ENCODE measurements at places on chromosomes 3 and 15.
A peak's percentile ranks its signal among the peaks of the same experiment; 100 is the strongest.

DNA sequence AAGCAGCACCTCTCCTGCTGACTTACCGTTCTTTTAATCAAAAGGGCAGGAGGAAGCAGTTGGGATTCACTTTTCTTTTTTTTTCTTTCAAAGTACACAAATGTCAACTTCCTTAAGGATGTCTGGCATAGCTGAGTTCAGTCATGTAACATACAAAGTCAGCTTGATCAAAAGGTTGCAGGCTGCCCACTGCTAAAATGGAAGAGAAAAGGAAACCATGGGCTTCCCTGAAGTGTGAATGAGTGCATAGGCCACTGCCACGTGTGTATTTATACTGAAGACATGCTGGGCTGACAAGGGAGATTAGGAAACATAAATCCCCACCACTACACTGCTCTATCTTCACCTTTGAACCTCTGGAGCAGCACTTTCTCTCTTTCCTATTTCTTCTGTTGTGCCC, 312.5 kb downstream of the TIGIT start:
- no peak for DNase-seq

GRCh38 chr15:89704411-89704810, 13.8 kb downstream of the WDR93 start:
- DNase-seq, result no peak

- no peak for DNase-seq
These were observed 26.4 kb downstream of the RBM6 start for GRCh38 chr3:49966233-49966942.

DNA sequence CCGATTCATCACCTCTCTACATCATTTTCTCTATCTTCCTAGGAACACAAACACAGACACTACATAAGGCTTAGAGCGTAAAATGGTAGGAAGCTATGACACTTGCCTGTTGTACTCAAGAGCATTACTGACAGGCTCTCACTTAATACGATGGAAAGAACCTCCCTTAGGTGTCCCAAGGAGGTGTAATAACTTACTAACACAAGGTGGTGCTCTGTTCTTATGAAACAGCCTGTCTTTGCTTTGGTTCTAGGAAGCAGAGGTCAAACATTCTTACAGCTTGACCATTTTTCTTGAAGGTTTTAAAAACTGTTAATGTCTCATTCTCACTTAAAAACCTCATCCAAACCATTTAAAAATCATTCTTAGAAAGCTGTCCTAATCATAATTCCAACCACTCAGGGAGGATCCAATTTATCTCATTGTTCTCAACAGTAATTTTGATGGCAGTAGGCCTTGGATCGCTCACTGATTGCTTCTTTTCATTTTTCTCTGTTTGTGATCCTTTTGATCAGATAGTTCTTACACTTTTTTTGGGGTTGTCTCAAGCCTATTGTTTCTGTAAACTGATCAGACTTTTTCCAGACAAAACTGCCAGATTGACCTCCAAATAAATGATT, 317.8 kb upstream of the AGTR1 start:
- DNase-seq, result no peak

DNA sequence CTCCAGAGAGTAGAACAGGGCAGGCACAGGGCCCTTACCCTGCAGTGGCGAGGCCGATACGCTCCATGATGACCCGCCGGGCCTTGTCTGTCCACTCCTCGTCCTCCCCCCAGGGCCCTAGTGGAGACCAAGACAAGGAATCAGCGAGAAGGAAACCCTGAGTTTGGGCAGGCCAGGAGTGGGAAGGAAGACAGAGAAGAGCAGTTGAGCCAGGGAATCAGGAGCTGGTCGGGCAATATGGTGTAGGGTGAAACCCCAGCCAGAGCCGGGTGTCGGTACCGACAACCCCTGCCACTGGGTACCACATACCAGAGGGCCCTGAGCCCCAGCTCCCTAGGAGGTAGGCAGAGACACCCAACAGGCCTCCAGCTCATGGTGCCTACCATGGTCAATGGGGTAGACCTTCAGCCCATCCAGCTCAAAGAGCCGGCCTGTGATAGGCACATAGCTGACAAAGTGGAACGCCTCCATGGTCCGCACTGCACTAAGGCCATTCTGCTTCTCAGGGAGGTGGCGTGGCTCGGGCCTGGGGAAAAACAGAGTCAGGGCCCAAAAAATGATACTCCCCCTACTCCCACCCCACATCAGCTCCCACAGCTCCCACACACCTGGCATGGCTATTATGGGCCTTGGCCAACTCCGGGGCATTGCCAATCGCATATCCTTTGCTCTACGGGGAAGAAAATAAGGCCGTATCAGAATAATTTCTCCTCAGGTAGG, 38.0 kb downstream of the SEMA3G start:
- no peak for DNase-seq

DNA sequence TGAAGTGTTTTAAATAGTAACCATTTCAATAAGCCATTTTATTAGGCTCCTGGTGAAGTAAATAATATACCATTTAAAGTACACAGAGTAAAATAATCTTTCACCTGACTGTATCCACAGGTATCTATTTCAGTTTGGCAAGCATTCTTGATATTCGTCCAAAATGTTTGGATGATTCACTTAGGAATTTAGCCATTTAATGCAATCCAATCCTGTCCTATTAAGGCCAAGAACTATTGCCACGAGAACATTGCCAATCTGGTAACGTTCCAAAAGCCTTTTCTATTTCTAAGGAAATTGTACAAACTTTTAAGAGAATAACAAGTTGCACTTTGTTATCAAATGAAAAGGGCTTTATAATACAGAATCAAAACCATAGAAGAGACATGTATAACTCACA, 209.8 kb upstream of the THRB start:
- no peak for DNase-seq

GRCh38 chr3:81764665-81765064, 3.2 kb upstream of the GBE1 start:
- DNase-seq, result no peak

GRCh38 chr15:75508840-75509532, 57.5 kb upstream of the SIN3A start:
- no peak for DNase-seq

- no peak for DNase-seq
These were observed 536 bp downstream of the ATP10A start for GRCh38 chr15:25862472-25863110.

DNA sequence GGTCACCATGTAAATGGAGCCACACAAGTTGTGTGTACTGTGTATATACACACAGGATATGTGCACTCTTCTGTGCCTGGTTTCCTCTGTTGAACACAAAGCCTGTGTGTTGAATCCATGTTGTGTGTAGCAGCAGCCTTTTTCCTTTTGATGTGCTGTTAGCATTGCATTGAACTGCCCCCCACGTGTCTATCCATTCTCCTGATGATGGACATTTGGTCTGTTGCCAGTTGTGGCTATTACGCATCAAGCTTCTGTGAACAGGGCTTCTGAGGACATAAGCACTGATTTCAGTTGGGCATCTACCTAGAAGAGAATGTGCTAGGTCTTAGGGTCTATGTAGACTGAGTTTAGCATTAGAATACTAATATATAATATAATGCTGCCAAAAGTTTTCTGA, 77.4 kb downstream of the LSM3 start:
- DNase-seq, result no peak

GRCh38 chr3:62192891-62193290, 180.5 kb downstream of the FEZF2 start:
- no peak for DNase-seq

GRCh38 chr3:195883801-195884200, 24.6 kb downstream of the TNK2 start:
- no peak for DNase-seq

- no peak for DNase-seq
These were observed 205.7 kb upstream of the ZPLD1 start for GRCh38 chr3:102229062-102229655.

- DNase-seq, result no peak
These were observed 188.2 kb downstream of the ITPR1 start for GRCh38 chr3:4681301-4681700.

DNA sequence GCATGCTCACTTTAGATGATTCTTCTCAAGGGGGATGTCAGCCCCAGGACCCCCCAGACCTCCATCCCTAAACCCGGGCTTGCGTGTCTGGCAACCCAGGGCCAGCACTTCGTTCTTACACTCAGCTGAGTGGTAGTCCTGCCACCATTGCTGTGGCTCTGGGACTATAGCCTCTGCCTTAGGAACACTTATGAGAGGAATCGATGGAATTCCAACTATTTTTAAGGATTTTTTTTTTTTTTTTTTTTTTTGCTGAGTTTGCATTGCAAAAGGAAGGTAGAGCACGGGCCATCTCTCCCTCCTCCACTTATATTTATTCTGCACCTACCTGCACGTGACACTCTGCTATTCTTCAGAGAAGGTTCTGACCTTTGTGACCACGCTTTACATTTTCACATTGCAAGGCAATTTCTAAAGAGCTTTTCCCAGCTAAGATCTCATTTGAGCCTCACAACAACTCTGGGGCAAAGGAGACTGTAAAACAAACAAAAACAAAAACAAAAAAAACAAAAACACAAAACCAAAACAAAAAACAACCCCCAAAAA, 113.9 kb downstream of the LPP start:
- DNase-seq, result no peak

- DNase-seq, result peak; percentile 58
These were observed at the start of gene TMOD2 for GRCh38 chr15:51750792-51751696. TMOD2 (plus strand) TSS chr15:51751597; CDS start chr15:51766442, 14,845 bp downstream.

DNA sequence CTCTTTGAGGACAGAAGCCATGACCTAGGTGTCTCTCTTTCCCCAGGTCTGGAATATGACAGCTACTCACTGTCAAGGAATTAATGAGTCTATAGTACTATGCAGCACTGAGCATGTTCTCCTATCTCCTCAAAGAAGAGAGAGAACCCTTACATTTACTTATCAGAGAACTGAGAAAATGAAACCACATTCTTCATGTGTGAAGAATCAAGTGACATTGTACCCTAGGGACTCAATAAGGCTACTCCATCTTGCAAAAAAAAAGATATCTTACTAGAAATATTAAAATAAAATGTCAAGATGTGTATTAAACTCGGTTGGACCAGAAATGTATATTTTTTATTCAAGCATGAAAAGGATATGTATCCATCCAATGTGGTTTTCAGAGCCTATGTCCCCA, 133.2 kb upstream of the COL8A1 start:
- DNase-seq, result no peak

DNA sequence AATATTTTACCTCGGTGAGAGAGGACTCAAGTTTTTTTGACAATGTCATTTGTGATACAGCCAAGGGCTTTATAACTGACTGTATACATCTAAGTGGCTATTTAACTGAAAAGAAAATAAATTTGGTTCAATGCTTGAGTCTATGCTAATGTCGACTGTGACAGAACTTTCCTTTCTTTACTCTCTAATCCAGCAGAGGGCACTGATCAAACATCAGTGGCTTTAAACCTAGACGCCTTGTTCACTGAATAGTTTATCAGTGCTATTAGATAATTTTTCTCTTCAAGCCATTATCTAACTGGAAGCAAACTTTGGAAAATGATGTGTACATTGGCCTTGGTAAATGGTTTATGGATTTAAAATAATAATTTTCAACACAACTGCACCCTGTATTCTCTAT, 285.1 kb downstream of the CHL1 start:
- no peak for DNase-seq

DNA sequence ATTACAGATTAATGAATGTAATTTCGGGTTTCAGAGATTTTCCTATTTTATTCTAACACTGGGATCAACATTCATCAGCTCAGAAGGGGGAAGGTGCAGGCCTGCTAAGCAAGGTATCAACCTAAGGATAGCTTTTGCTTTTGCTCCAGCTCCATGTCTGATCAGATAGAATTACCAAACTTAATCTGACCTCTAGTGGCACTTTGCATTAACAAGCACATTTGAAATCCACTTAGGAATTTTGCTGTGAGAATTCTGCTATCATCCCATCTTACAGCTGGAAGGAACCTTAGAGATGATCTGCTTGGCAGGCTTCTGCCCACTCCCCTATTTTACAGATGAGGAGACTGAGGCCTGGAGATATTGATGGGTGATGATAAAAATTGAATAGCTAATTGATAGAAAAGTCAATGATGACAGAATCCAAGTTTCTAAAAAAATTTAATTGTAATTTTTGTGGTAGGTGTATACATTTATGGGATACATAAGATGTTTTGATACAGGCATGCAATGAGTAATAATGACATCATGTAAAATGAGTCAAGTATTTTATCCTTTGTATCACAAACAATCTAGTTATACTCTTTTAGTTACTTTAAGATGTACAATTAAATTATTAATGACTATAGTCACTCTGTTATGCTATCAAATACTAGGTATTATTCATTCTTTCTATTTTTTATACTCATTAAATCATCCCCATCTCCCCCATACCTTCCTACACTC, 209.2 kb upstream of the ZPLD1 start:
- DNase-seq, result no peak

GRCh38 chr3:159150180-159150579, 348.3 kb downstream of the MFSD1 start:
- DNase-seq, result no peak

GRCh38 chr15:33071451-33071850, 123.1 kb downstream of the FMN1 start:
- DNase-seq, result no peak

DNA sequence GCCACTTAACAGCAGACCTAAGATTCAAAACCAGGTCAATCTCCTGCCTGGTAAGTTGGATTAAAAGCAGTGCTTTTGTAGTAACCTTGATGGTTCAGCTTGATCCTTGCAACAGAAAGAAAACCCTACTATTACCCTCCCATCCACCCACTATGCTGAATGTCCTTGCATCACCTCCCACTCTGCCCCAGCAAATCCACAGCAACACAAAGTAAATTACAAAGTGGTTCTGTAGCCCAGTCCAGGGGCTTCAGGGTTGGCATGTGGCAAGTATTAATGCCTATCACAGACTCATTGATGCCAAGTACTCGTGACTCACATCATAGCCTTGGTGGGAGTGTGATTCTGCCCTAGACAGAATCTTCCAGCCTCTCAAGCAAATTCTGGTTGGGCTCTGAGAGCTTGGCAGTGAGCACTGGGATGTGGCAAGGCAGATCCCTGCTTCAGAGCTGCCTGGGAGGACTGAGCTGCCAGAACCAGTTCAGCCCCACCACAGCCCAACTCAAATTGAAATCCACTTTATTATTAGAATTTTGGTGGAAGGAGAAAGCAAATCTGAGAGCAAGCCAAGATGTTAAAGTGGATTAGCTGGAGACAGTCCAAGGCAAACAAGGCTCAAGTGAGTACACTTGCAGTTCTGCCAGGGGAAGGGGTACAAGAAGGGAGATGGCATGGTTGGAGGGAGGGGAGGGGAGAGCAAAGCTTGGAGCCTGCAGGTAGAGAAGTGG, 225.8 kb upstream of the UMPS start:
- DNase-seq, result no peak

DNA sequence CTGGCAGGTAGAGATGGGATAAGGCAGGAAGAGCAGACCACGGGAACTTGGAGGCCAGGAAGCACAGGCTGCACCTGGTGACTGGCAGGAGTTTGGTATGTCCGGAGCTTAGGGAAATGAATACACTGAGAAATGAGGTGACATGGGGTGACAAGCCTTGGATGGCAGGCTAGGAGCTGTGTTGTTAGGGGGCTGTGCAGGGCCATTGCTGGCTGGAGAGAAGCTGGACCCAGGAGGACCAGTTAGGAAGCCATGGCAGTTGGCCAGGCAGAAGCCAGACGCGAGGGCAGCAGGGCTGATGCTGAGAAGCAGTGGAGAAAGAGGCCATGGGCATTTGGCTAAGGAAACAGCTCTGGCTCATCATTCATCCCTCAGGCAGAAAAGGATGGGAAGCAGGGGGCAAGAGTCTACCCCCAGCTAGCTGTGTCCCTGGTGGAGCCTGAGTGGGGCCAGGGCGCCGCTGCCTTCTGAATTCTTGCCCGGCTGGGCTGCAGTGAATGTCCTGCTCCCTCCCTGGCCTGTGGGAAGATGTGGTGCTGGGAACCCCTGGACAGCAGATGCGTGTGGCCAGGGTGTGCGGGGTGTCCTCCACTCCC, 255.8 kb downstream of the FAM43A start:
- no peak for DNase-seq
